Activated T-helper 2 cell treated with anti-CD3 and anti-CD28 coated beads, Interferon-gamma antibody, Interleukin-2, Interleukin-4, amounts not matched to agents 10 μg/mL and 5 μg/mL and 100 μg/mL, durations not matched to agents 14 hours and 24 hours and 36 hours (primary cell): ENCODE measurements at places on chromosomes 1 and 21. TPM values are rescaled to one million over a fixed set of nuclear protein-coding genes. Genes with fewer than 3 reads are reported as not detected.

Gene RNU1-4
- total RNA-seq = 2,033 and 2,369 TPM in 2 replicates

Gene PDPN
- not detected in 2 replicates for total RNA-seq

Gene CDK18
- total RNA-seq = 0.37 and 0.68 TPM in 2 replicates

Gene FAAP20
- total RNA-seq = 61.5 and 63.8 TPM in 2 replicates

Gene KCNJ9
- total RNA-seq = not detected in 2 replicates

DNA sequence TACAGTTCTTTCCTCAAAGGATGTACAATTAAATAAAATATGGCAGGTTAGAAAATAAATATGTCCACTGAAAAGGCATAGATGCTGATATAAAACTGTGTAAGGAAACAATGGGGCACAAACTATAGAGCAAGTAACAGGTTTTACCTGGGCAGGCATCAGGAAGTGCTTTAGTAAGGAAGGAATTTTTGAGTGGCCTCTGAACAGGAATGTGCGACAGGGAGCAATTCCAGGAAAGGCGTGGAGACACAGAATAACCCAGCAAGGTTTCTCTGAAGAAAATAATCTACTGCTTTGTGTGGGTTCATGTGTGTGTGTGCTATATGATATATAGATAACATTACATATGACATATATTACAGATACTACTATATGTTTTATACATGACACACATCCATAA, 128.4 kb downstream of the RGS21 start:
- no peaks in the 10 kb centered on the region for H3K4me1 ChIP-seq
- no peaks in the 10 kb centered on the region for H3K36me3 ChIP-seq
- H3K27ac ChIP-seq = no peak overlapping the region

GRCh38 chr21:14271053-14271452, 55.1 kb downstream of the RBM11 start:
- H3K4me1 ChIP-seq = no peaks in the 10 kb centered on the region
- no peak for DNase-seq
- peaks cover 36% of the 10 kb centered on the region for H3K27me3 ChIP-seq
- H3K27ac ChIP-seq = no peak overlapping the region

- H3K27me3 ChIP-seq = no peaks in the 10 kb centered on the region
- no peak overlapping the region for H3K4me3 ChIP-seq
- H3K36me3 ChIP-seq = no peaks in the 10 kb centered on the region
- no peak overlapping the region for H3K27ac ChIP-seq
These were observed 9.0 kb upstream of the UBE2U start for GRCh38 chr1:64194168-64195080.

- peaks cover 10% of the 10 kb centered on the region for H3K27me3 ChIP-seq
- H3K36me3 ChIP-seq = no peaks in the 10 kb centered on the region
- H3K4me1 ChIP-seq = no peaks in the 10 kb centered on the region
These were observed 258.1 kb downstream of the HHAT start for GRCh38 chr1:210586771-210587170.

DNA sequence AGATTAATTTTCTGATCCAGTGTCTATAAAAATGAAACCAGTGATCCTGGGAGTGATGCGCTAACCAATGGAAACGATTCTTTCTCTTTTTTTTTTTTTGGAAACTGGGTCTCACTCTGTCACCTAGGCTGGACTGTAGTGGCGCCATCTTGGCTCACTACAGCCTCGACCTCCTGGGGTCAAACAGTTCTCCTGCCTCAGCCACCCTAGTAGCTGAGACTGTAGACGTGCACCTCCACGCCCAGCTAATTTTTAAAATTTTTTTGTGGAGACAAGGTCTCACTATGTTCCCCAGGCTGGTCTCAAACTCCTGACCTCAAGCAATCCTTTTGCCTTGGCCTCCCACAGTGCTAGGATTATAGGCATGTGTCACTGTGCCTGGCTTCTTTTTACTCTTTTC, 3.4 kb upstream of the RCC2 start:
- H3K27me3 ChIP-seq = no peaks in the 10 kb centered on the region
- H3K27ac ChIP-seq = no peak overlapping the region
- no peak for DNase-seq
- H3K4me1 ChIP-seq = peaks cover 26% of the 10 kb centered on the region
- H3K36me3 ChIP-seq = peaks cover 9% of the 10 kb centered on the region
